Muscle of leg (tissue), 16 donors: ENCODE measurements at places on chromosomes 16 and 17. TPM values are rescaled to one million over a fixed set of nuclear protein-coding genes. Genes with fewer than 3 reads are reported as not detected.

Gene CHRNB1
- 52.8 TPM for total RNA-seq

Gene KRT27
- total RNA-seq: 0.18 TPM

Gene KRT32
- total RNA-seq: not detected

Gene AANAT
- 0.22 TPM for total RNA-seq

Gene ETV4
- total RNA-seq: 4.0 TPM

Gene CIBAR2
- total RNA-seq: not detected

Gene HES7
- 0.27 TPM for total RNA-seq

Gene LPCAT2
- total RNA-seq: 14.8 TPM

Gene PRR15L
- total RNA-seq: not detected

Gene ADAP2
- 7.9 TPM for total RNA-seq

DNA sequence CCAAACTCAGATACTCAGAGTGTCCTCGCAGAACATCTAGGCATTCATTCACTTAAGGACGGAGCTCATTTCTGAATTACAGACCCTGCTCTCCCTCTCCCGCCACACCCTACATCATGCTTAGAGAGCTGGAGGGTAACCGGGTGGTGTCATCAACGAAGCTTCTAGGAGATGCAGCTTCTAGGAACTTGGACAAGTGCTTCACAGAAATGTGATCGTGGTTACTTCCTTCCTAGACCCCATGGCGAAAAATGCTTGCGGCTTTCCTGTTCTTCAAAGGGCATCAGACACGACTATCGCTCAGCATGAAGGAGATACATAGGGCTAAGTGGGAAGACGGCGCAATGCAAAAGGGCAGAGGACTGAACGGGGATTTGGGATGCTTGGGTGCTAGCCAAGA, 126.8 kb downstream of the ZFHX3 start:
- H3K27ac ChIP-seq: no peak overlapping the region
- H3K4me3 ChIP-seq: no peak overlapping the region
- no peaks in the 10 kb centered on the region for H3K36me3 ChIP-seq
- H3K27me3 ChIP-seq: no peaks in the 10 kb centered on the region
- no peak for DNase-seq
- peaks cover 10% of the 10 kb centered on the region for H3K4me1 ChIP-seq

GRCh38 chr16:4460936-4461249, 13.5 kb downstream of the NMRAL1 start:
- H3K36me3 ChIP-seq: peaks cover 66% of the 10 kb centered on the region
- no peak for DNase-seq
- H3K27ac ChIP-seq: no peak overlapping the region
- H3K4me1 ChIP-seq: no peaks in the 10 kb centered on the region
- H3K4me3 ChIP-seq: no peak overlapping the region
- no peaks in the 10 kb centered on the region for H3K27me3 ChIP-seq

DNA sequence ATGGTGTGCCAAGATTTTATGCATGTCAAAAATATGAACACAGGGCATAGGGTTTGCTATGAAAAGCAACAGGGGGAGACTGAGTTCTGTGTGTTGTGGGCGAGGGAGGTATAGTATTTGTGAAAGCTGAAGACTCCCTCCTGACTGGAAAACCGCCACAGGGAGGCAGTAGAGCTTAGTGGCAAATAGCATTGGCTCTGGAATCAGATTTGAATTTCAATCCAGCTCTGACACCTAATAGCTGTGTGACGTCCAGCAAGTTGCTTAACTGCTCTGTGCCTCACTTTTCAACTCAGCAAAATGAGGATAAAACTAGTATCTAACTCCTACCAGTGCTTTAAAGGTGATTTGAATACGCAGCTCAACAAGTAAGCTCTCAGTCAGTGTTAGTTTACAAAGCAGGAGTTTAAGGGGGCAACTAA, 22.0 kb downstream of the KPNA2 start:
- peaks cover 26% of the 10 kb centered on the region for H3K4me1 ChIP-seq
- no peak overlapping the region for H3K27ac ChIP-seq
- DNase-seq: no peak
- no peak overlapping the region for H3K4me3 ChIP-seq
- H3K36me3 ChIP-seq: no peaks in the 10 kb centered on the region

GRCh38 chr17:11138023-11138422, 103.0 kb upstream of the SHISA6 start:
- no peaks in the 10 kb centered on the region for H3K4me1 ChIP-seq
- no peaks in the 10 kb centered on the region for H3K27me3 ChIP-seq
- peak; percentile 35 for DNase-seq
- no peak overlapping the region for H3K27ac ChIP-seq
- H3K36me3 ChIP-seq: no peaks in the 10 kb centered on the region

- H3K4me1 ChIP-seq: peaks cover 29% of the 10 kb centered on the region
- DNase-seq: no peak
- peaks cover 11% of the 10 kb centered on the region for H3K36me3 ChIP-seq
- H3K27me3 ChIP-seq: no peaks in the 10 kb centered on the region
- no peak overlapping the region for H3K27ac ChIP-seq
- no peak overlapping the region for H3K4me3 ChIP-seq
Measured at GRCh38 chr16:84999857-85000480, 11.4 kb downstream of the ZDHHC7 start.

DNA sequence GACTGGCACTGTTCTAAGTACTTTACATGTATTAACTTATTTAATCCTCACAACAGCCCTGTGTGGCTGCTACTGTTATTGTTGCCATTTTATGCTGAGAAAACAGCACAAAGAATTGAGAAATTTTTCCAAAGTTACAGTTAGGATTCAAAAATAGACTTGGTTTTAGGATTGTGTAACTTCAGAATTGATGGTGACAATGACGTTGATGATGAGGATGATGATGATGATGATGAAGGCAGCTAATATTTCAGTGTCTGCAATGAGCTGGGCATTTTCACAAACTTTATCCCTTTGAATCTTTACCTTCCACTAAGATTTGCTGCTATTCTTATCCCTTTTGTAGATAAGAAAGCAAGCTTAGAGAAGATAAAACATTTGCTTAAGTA, 22.1 kb downstream of the PRKCB start:
- no peaks in the 10 kb centered on the region for H3K36me3 ChIP-seq
- no peak for DNase-seq
- H3K4me1 ChIP-seq: no peaks in the 10 kb centered on the region
- no peak overlapping the region for H3K27ac ChIP-seq
- H3K27me3 ChIP-seq: peaks cover 2% of the 10 kb centered on the region

DNA sequence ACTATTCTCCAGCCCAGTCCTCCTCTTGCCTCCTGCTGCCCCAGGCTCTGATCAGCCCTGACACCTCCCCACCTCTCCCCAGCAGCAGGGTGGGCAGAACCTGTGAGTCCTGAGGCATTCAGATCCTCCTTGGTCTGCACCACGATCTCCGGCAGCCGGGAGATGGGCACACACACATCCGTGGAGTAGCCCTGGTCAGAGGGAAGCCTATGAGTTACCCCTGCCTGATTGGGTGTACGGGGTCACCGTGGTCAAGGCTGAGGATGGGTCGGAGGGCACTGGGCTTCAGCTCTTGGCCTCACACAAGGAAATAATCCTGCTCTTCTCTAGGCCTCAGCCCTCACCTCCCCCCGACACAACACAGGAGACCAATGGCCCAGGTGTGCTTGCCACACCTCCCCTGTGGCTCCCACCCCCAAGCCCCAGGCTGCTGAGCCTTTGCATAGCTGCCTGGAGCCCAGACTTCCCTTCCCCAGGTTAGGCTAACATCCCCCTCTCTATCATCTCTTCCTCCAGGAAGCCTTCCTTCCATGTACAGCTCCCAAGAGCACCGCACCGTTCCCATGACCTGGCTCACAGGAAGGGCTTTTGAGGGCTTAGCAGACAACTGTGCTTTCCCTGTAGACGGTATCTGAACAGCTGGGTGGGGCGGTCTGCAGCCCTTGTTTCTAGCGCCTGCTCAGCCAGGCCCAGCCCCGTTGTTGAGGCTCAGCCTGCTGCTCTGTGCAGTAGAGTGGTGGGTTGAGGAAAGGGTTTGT, 3.7 kb downstream of the LDHD start:
- DNase-seq: peak; percentile 49
- H3K36me3 ChIP-seq: no peaks in the 10 kb centered on the region
- peaks cover 63% of the 10 kb centered on the region for H3K4me1 ChIP-seq
- no peak overlapping the region for H3K4me3 ChIP-seq
- H3K27me3 ChIP-seq: no peaks in the 10 kb centered on the region

DNA sequence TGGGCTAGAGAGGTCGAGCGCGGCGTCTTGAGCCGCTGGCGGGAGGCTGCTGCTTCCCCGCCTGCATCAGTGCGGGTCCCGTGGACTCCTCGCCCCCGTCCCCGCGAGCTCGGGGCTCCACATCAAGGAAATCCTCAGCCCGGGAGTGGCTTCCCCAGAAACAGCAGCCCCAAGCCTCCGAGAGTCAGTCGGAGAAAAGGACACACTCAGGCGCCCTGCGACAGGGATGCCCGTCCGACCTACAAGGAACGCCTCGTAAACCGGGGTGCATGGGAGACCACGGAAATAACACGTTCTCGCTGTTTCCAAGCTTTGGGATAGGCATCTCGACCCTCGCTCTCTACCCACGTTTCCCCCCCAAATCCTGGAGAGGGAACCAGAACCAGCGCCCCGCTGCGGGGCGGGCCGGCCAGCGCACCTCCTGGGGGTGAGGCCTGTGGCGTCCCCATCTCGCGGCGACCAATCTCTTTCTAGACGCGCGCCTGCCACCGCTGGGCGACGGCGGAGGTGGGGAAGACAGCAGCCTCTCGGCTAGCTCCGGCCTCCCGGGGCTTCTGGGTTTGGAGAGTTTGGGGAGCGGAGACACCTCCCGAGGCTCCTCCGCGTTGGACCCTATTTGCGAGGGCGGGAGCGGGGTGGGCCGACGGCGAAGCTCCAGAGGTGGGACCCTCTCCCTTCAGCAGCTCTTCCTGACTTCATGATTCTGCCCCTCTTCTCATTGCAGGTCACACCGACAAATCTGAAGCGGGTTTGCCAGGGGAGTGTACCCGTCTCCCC, 759 bp upstream of the TP53I13 start:
- peak; percentile 53 for DNase-seq
- H3K36me3 ChIP-seq: peaks cover 20% of the 10 kb centered on the region
- peak overlapping the region; percentile 90 for H3K4me3 ChIP-seq
- peaks cover 47% of the 10 kb centered on the region for H3K4me1 ChIP-seq
- peak overlapping the region; percentile 87 for H3K27ac ChIP-seq

GRCh38 chr17:41678411-41678906, 10.2 kb upstream of the EIF1 start:
- H3K4me3 ChIP-seq: no peak overlapping the region
- no peak for DNase-seq
- H3K4me1 ChIP-seq: peaks cover 3% of the 10 kb centered on the region
- H3K27me3 ChIP-seq: no peaks in the 10 kb centered on the region
- peak overlapping the region; percentile 71 for H3K27ac ChIP-seq

GRCh38 chr17:41296846-41297245, 5.8 kb downstream of the KRTAP29-1 start:
- H3K4me1 ChIP-seq: no peaks in the 10 kb centered on the region
- DNase-seq: peak; percentile 4
- H3K36me3 ChIP-seq: no peaks in the 10 kb centered on the region
- H3K4me3 ChIP-seq: no peak overlapping the region

- H3K27me3 ChIP-seq: no peaks in the 10 kb centered on the region
- no peaks in the 10 kb centered on the region for H3K4me1 ChIP-seq
- DNase-seq: no peak
Measured at GRCh38 chr17:18270046-18270931, 9.8 kb downstream of the MIEF2 start.

DNA sequence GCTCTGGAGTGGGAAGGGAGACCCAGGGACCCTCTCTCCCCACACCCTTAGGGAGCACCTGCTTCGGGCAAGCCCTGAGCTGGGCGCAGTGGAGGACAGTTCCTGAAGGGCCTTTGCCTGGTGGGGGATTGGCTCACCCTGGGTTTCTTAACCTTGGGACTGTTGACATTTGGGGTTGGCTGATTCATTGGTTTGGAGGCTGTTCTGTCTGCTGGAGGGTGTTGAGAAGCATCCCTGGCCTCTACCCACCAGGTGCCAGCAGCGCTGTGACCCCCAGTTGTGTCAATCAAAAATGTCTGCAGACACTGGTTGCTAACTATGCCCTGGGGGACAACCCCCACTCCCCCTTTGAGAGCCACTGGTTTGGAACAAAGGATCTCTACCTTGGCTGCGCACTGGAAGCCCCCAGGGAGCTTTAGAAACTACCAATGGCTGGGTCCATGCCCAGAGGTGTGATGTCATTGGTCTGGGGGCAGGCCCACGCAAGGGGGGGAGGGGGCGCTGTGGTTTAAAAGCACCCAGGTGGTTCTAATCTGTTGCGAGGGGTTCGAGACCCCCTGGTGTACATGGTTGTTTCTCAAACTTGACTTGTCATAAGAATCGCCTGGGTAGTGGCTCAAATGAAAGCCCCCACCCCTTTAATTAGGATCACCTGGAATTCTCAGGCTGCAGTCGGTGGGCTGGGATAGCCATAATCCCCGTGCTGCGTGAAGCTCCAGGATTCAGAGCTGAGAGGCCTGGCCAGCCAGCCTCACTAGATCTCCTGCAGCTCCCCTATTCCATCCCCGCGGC, 151.9 kb upstream of the GSE1 start:
- H3K4me1 ChIP-seq: peaks cover 64% of the 10 kb centered on the region
- peaks cover 25% of the 10 kb centered on the region for H3K27me3 ChIP-seq
- H3K27ac ChIP-seq: peak overlapping the region; percentile 25
- H3K36me3 ChIP-seq: no peaks in the 10 kb centered on the region
- DNase-seq: no peak
- H3K4me3 ChIP-seq: no peak overlapping the region

- no peak overlapping the region for H3K27ac ChIP-seq
- peaks cover 13% of the 10 kb centered on the region for H3K4me1 ChIP-seq
- H3K36me3 ChIP-seq: peaks cover 65% of the 10 kb centered on the region
- no peak for DNase-seq
Measured at GRCh38 chr17:1480747-1481465, 11.6 kb downstream of the MYO1C start.

GRCh38 chr16:10098991-10099390, 83.2 kb downstream of the GRIN2A start:
- no peaks in the 10 kb centered on the region for H3K27me3 ChIP-seq
- no peak overlapping the region for H3K4me3 ChIP-seq
- no peak for DNase-seq
- no peak overlapping the region for H3K27ac ChIP-seq
- no peaks in the 10 kb centered on the region for H3K4me1 ChIP-seq
- H3K36me3 ChIP-seq: no peaks in the 10 kb centered on the region

DNA sequence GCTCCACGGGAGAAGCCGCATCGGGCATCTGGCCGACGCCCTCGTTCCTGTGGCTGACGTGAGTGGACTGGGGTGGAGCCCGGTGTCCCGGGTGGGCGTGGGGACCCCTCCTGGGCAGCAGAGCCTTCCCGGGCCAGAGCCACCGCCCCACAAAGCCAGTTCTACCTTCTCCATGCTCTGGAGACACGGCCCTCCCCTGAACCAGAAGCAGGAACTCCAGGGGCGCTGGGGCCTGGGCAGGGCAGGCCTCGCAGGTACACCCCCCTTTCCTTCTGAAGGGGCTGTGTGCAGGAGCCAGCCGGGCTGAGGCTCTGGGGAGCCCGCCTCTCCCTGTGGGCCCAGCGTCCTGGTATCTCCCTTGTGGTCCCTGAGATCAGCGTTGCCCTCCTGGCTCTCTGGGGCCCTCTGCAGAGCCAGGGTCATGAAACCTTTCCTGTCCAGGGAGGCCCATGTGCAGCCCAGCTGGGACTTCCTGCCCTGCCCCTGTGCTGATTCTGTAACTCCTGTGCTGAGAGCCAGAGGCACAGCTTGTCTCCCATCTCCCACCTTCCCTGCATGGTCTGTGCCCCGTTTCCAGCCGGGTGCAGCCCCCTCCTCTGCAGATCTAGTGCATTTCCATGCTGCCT, 6.5 kb downstream of the PIGQ start:
- H3K4me3 ChIP-seq: no peak overlapping the region
- H3K27me3 ChIP-seq: no peaks in the 10 kb centered on the region
- no peak overlapping the region for H3K27ac ChIP-seq
- no peak for DNase-seq
- peaks cover 35% of the 10 kb centered on the region for H3K36me3 ChIP-seq
- H3K4me1 ChIP-seq: no peaks in the 10 kb centered on the region
